ENCODE measurements at places on chromosomes 2 and 18. TPM values are rescaled to one million over a fixed set of nuclear protein-coding genes. Genes with fewer than 3 reads are reported as not detected.

The KIAA2012 gene
- not detected for total RNA-seq

The TGFA gene
- 194 TPM for total RNA-seq

The SF3B6 gene
- total RNA-seq: 278 TPM

The CPLX4 gene
- not detected for total RNA-seq

The CSRNP3 gene
- 5.9 TPM for total RNA-seq

The COL6A3 gene
- 23.8 TPM for total RNA-seq

The MRPS5 gene
- total RNA-seq: 58.1 TPM

The DUSP2 gene
- total RNA-seq: 14.2 TPM

The CABLES1 gene
- total RNA-seq: 1.9 TPM

The CRYGD gene
- not detected for total RNA-seq

The CPSF3 gene
- 30.9 TPM for total RNA-seq

The CIB4 gene
- not detected for total RNA-seq

The SERPINB12 gene
- total RNA-seq: not detected

The LONRF2 gene
- total RNA-seq: not detected

The CTAGE1 gene
- not detected for total RNA-seq

The DNAH6 gene
- under 0.01 TPM for total RNA-seq

The CPS1 gene
- total RNA-seq: 14.5 TPM

The PAX8 gene
- total RNA-seq: 3.7 TPM
